ENCODE measurements at places on chromosomes 2 and 18. TPM values are rescaled to one million over a fixed set of nuclear protein-coding genes. Genes with fewer than 3 reads are reported as not detected.

ITGB6 gene
- total RNA-seq = 50.4 TPM

GAREM1 gene
- 2.0 TPM for total RNA-seq

MFF gene
- 99.4 TPM for total RNA-seq

FOXI3 gene
- 0.17 TPM for total RNA-seq

FASTKD2 gene
- 56.3 TPM for total RNA-seq

DYNAP gene
- total RNA-seq = not detected

ANTXR1 gene
- 14.5 TPM for total RNA-seq

KCNF1 gene
- total RNA-seq = 0.36 TPM

GLB1L gene
- total RNA-seq = 11.0 TPM

TMEM198 gene
- 1.6 TPM for total RNA-seq

TAF4B gene
- total RNA-seq = 7.1 TPM

ANKRD39 gene
- total RNA-seq = 31.9 TPM

NLRC4 gene
- total RNA-seq = not detected

SIGLEC15 gene
- 9.4 TPM for total RNA-seq

PID1 gene
- 0.69 TPM for total RNA-seq

ZFP36L2 gene
- total RNA-seq = 8.2 TPM

EIF4E2 gene
- total RNA-seq = 96.0 TPM

MERTK gene
- total RNA-seq = 8.7 TPM

SPEG gene
- total RNA-seq = 4.6 TPM

HOXD13 gene
- not detected for total RNA-seq

SULT1C4 gene
- 50.1 TPM for total RNA-seq

FN1 gene
- 962 TPM for total RNA-seq

PPP4R3B gene
- 35.2 TPM for total RNA-seq

HJURP gene
- 56.9 TPM for total RNA-seq

WNT10A gene
- 2.2 TPM for total RNA-seq

ARHGAP28 gene
- total RNA-seq = 2.3 TPM

WNT6 gene
- total RNA-seq = not detected

VWC2L gene
- not detected for total RNA-seq

IRS1 gene
- 13.0 TPM for total RNA-seq

ACVR1C gene
- total RNA-seq = 0.07 TPM

LOXHD1 gene
- not detected for total RNA-seq

GBX2 gene
- 4.8 TPM for total RNA-seq

TMEM200C gene
- total RNA-seq = 0.92 TPM

CHAC2 gene
- 21.1 TPM for total RNA-seq

CHRND gene
- total RNA-seq = not detected

EPAS1 gene
- 33.8 TPM for total RNA-seq

APLF gene
- total RNA-seq = 2.3 TPM
